Adrenal gland (tissue), 19 donors: ENCODE measurements at places on chromosomes 12 and 14. TPM values are rescaled to one million over a fixed set of nuclear protein-coding genes. Genes with fewer than 3 reads are reported as not detected.

GRCh38 chr14:93105362-93105761, 10.4 kb downstream of the ITPK1 start:
- peaks cover 30% of the 10 kb centered on the region for H3K4me1 ChIP-seq
- H3K27me3 ChIP-seq, result no peaks in the 10 kb centered on the region
- DNase-seq, result peak; percentile 45
- no peak overlapping the region for H3K27ac ChIP-seq

LTBP2 gene
- total RNA-seq, result 7.3 TPM

- H3K36me3 ChIP-seq, result no peaks in the 10 kb centered on the region
- no peak overlapping the region for H3K27ac ChIP-seq
- H3K4me3 ChIP-seq, result no peak overlapping the region
- H3K4me1 ChIP-seq, result no peaks in the 10 kb centered on the region
- DNase-seq, result no peak
Observed at GRCh38 chr12:87509237-87509820, 519.9 kb downstream of the C12orf50 start.

DNA sequence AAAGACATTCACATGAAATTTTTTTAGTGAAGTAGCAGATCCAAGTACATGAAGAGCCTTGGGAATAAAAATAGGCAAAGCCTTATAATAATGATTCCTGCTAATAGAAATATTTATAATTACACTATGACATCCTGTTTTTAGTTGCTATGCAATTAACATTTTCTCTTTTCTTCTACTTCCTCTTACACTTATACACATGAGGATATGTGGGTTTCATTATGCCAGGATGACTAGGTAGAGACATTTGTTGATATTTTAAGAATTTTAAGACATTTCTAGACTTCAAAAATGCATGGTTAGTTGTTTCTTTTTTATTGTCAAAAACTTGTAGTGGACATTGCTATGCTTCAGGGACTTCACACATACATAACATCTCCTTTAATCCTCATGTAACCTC, 326.8 kb downstream of the SYT1 start:
- no peak overlapping the region for H3K27ac ChIP-seq
- no peak overlapping the region for H3K4me3 ChIP-seq
- no peak for DNase-seq
- H3K36me3 ChIP-seq, result no peaks in the 10 kb centered on the region
- H3K4me1 ChIP-seq, result no peaks in the 10 kb centered on the region

GRCh38 chr14:74203639-74204038, 35.6 kb upstream of the VSX2 start:
- no peak overlapping the region for H3K27ac ChIP-seq
- DNase-seq, result no peak
- peaks cover 3% of the 10 kb centered on the region for H3K36me3 ChIP-seq
- H3K27me3 ChIP-seq, result no peaks in the 10 kb centered on the region
- no peak overlapping the region for H3K4me3 ChIP-seq

TEX22 gene
- 1.6 TPM for total RNA-seq

DNA sequence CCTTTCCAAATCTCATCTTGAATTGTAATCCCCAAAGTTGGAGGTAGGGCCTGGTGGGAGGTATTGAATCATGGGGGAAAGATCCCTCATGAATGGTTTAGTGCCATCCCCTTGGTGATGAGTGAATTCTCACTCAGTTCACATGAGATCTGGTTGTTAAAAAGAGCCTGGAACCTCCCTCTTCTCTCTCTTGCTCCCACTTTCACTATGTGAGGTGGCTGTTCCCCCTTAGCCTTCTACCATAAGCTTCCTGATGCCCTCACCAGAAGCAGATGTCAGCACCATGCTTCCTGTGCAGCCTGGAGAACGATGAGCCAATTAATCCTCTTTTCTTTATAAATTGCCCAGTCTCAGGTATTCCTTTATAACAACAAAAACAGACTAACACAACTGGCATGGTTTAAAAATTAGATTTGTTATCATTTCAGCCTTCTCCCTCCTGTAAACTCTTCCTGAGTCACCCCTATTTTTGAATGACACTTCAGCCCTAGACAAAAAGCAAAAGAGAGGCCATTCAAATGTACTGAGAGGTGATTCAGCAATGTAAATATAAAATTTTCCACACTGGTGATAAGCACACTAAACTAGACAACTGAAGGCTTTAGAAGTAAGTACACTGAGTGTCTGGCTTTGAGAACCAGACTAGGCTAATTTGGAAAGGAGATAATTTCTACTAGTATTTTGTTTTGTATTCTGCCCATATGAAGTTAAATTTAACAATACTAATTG, 212.1 kb upstream of the ABCD2 start:
- H3K4me1 ChIP-seq, result peaks cover 10% of the 10 kb centered on the region
- H3K36me3 ChIP-seq, result no peaks in the 10 kb centered on the region
- DNase-seq, result no peak
- no peak overlapping the region for H3K27ac ChIP-seq
- no peak overlapping the region for H3K4me3 ChIP-seq
- H3K27me3 ChIP-seq, result no peaks in the 10 kb centered on the region

- H3K27ac ChIP-seq, result no peak overlapping the region
- no peaks in the 10 kb centered on the region for H3K27me3 ChIP-seq
- H3K36me3 ChIP-seq, result no peaks in the 10 kb centered on the region
- H3K4me1 ChIP-seq, result no peaks in the 10 kb centered on the region
Observed at GRCh38 chr14:60349663-60350365, 100.8 kb downstream of the PPM1A start.

- no peak overlapping the region for H3K4me3 ChIP-seq
- H3K4me1 ChIP-seq, result peaks cover 6% of the 10 kb centered on the region
- H3K36me3 ChIP-seq, result no peaks in the 10 kb centered on the region
- DNase-seq, result no peak
Observed at GRCh38 chr12:32558903-32559302, 120.2 kb upstream of the DNM1L start.

DNA sequence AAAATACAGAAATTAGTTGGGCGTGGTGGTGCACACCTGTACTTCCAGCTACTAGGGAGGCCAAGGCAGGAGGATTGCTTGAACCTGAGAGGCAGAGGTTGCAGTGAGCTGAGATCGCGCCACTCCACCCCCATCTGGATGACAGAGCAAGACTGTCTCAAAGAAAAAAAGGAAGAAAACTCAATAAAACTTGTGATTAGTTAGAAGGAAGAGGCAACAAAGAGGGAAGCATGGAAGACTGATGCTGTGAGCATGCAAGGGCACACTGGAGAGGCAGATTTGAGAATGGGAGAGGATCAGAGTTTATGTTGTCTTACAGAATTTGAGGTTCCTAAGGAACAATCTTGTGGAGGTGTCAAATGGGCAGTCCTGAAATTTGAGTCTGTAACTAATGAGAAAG, 2.8 kb upstream of the ZC2HC1C start:
- no peaks in the 10 kb centered on the region for H3K36me3 ChIP-seq
- DNase-seq, result no peak
- no peak overlapping the region for H3K27ac ChIP-seq
- H3K4me1 ChIP-seq, result peaks cover 19% of the 10 kb centered on the region
- H3K4me3 ChIP-seq, result no peak overlapping the region
- no peaks in the 10 kb centered on the region for H3K27me3 ChIP-seq

- no peaks in the 10 kb centered on the region for H3K4me1 ChIP-seq
- H3K4me3 ChIP-seq, result no peak overlapping the region
- H3K36me3 ChIP-seq, result no peaks in the 10 kb centered on the region
- H3K27ac ChIP-seq, result no peak overlapping the region
Observed at GRCh38 chr12:13465635-13466034, 269.1 kb downstream of the EMP1 start.

GRCh38 chr12:48197549-48197970, 5.5 kb downstream of the OR10AD1 start:
- peak overlapping the region; percentile 99 for H3K27ac ChIP-seq
- no peak for DNase-seq
- H3K36me3 ChIP-seq, result no peaks in the 10 kb centered on the region

GRCh38 chr12:127642208-127642607, 624.8 kb upstream of the TMEM132C start:
- DNase-seq, result no peak
- no peak overlapping the region for H3K27ac ChIP-seq
- H3K36me3 ChIP-seq, result no peaks in the 10 kb centered on the region
- no peaks in the 10 kb centered on the region for H3K27me3 ChIP-seq

DNA sequence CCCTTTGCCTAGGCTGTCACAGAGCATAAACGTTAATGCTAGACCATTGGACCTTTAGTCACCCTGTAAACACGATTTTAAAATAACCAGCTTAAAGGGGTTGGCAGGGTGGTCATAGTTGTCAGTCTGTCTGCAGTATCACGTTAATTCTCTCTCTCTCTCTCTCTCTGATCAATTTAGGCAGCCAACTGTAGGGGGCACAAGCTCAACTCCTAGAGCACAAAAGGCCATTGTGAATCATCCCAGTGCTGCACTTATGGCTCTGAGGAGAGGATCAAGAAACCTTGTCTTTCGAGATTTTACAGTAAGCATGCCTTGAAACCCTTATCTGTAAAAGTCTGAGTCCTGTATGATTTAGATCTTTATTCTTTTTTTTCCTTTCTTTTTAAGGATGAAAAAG, 97.1 kb downstream of the SCAF11 start:
- no peaks in the 10 kb centered on the region for H3K4me1 ChIP-seq
- H3K27me3 ChIP-seq, result no peaks in the 10 kb centered on the region
- no peak overlapping the region for H3K4me3 ChIP-seq
- no peaks in the 10 kb centered on the region for H3K36me3 ChIP-seq
- DNase-seq, result no peak

DNA sequence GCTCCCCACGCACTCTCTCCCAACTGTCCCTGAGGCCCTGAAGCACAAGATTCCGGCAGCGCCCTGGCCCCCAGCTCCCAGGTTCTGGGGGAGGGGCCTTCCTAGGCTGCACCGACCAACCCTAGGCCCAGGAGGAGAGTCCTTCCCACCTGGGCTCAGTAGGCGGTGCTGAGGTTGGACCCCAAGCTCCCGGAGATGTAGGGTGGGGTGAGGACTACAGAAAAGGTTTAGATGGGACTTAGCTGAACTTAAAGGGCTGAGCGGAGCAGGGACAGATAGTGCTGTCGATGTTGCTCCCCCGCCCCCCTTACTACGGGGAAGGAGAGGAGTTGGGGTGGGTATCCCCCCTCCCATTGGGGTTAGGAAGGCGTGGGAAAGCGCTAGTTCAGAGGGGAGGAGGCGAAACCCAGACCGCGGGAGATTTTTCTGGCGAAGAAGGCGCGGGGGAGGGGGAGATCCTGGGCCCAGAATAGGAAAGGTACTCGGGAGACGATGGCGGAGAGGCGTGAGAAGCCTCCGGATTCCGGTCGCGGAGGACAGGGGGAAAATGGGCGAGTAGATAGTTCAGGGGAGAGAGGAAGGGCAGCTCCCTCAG, 4.2 kb upstream of the BAZ2A start:
- peak; percentile 46 for DNase-seq
- H3K27ac ChIP-seq, result peak overlapping the region; percentile 96
- peaks cover 38% of the 10 kb centered on the region for H3K4me1 ChIP-seq
- H3K4me3 ChIP-seq, result peak overlapping the region; percentile 84
- no peaks in the 10 kb centered on the region for H3K36me3 ChIP-seq
- no peaks in the 10 kb centered on the region for H3K27me3 ChIP-seq

- H3K27ac ChIP-seq, result no peak overlapping the region
- peaks cover 63% of the 10 kb centered on the region for H3K36me3 ChIP-seq
- peak; percentile 50 for DNase-seq
Observed at GRCh38 chr12:108567406-108568337, 5.3 kb downstream of the ISCU start.

DNA sequence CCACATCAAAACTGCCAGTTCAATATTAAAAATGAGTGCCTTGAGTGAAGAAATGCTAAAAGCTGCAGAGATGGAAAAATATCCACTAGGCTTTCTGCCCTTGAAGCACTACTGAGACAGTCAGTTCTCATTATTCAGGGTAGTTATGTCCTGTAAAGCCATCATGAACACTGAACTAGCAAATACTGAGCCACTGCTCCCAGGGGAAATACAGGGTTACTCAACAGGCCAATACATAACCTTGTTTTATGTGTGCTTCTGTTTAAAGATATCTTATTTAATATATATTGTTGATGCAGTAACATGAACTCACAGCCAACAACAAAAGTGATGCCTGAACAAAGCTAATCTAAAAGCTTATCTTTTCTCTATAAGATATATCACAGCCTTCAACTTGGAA, 3.3 kb downstream of the RAD52 start:
- H3K36me3 ChIP-seq, result peaks cover 11% of the 10 kb centered on the region
- no peak for DNase-seq
- H3K27me3 ChIP-seq, result no peaks in the 10 kb centered on the region
- no peaks in the 10 kb centered on the region for H3K4me1 ChIP-seq
- no peak overlapping the region for H3K4me3 ChIP-seq

FAM234B gene
- 6.8 TPM for total RNA-seq

ACOT4 gene
- total RNA-seq, result 3.0 TPM

DNA sequence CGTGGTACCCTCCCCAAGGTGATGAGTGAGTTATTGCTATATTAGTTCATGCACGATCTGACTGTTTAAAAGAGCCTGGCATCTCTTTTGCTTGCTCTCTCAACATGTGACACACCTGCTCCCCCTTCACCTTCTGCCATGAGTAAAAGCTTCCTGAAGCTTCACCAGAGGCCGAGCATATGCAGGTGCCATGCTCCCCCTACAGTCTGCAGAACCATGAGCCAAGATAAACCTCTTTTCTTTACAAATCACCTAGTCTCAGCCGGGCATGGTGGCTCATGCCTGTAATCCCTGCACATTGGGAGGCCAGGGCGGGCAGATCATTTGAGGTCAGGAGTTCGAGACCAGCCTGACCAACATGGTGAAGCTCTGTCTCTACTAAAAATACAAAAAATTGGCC, 61.8 kb downstream of the RNFT2 start:
- H3K36me3 ChIP-seq, result no peaks in the 10 kb centered on the region
- H3K27ac ChIP-seq, result no peak overlapping the region
- DNase-seq, result no peak
- no peaks in the 10 kb centered on the region for H3K27me3 ChIP-seq

DNA sequence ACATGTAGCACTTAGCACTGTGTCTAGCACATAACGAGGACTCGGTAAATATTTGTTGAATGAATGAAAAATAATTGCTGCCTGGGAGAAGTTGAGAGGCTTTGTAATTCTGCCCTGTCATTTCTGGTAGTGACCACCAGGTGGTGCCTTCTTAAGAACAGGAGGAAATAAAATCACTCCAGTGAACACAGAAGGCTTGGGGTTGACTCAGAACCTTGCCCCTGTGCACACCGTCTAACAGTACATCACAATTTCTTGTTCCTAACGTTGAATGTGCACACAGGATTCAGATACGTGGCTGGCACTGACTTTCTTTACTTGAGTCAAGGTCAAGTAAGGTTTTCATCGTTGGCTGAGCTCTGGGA, 91.8 kb downstream of the RGS6 start:
- H3K4me3 ChIP-seq, result no peak overlapping the region
- H3K27me3 ChIP-seq, result peaks cover 4% of the 10 kb centered on the region
- H3K4me1 ChIP-seq, result no peaks in the 10 kb centered on the region
- H3K36me3 ChIP-seq, result no peaks in the 10 kb centered on the region

MAPKAPK5 gene
- 49.2 TPM for total RNA-seq

LRRC10 gene
- total RNA-seq, result not detected

GOLGA5 gene
- 31.0 TPM for total RNA-seq

KRT72 gene
- not detected for total RNA-seq
